Foreskin fibroblast (primary cell): ENCODE measurements at places on chromosomes 2 and 18.
A peak's percentile ranks its signal among the peaks of the same experiment; 100 is the strongest.

DNA sequence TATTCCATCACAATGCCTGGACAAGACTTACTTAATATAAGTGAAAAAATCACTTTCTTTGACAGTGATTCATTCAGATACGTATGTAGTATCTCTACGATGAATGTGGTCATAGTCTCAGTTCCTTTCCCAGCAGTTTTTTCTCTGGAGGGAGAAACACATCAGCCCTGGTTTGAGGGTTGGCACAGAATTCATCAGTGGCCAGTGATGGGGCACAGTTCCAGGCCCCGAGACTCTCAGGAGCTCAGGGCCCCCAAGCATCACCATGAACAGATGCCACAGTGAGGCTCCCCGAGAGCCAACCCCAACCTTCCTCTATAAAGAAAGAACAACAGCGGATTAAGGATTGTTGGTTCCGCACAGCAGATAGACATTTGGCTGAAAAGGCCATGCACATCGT, 12.5 kb downstream of the PRKAG3 start:
- no peak for DNase-seq

DNA sequence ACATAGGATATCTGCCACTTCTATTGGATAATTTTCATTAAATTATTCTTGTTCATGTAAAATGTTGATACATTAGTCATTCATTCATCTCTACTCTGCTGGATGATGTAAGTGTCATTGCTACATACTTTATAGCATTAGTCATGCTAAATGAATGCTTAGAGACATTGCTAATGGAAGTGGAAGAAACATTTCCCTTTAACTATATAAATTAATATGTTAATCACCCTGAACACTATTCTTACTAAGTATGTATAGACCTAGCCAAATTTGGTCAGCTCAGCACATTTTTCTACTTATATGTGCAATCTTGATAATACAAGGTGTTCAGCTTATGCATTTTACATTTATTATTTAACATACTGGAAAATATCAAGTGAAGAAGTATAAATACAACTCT, 160.2 kb downstream of the DPP4 start:
- peak; percentile 54 for DNase-seq

GRCh38 chr2:30179536-30179935, 32.7 kb downstream of the YPEL5 start:
- DNase-seq = no peak

- no peak for DNase-seq
Measured at GRCh38 chr2:127619203-127619590, 26.8 kb upstream of the GPR17 start.

- DNase-seq = no peak
Measured at GRCh38 chr2:25445464-25445863, 103.7 kb upstream of the DNMT3A start.

- DNase-seq = no peak
Measured at GRCh38 chr2:8424997-8425900, 256.6 kb upstream of the ID2 start.

GRCh38 chr2:176156807-176157498, at the start of gene HOXD3:
Gene HOXD3, plus strand, starts transcription at chr2:176157307. Its CDS starts 11,808 bp downstream, at chr2:176169115.
- DNase-seq = no peak
